Neural crest cell (in vitro differentiated cells): ENCODE measurements at places on chromosomes 7 and 10.

DNA sequence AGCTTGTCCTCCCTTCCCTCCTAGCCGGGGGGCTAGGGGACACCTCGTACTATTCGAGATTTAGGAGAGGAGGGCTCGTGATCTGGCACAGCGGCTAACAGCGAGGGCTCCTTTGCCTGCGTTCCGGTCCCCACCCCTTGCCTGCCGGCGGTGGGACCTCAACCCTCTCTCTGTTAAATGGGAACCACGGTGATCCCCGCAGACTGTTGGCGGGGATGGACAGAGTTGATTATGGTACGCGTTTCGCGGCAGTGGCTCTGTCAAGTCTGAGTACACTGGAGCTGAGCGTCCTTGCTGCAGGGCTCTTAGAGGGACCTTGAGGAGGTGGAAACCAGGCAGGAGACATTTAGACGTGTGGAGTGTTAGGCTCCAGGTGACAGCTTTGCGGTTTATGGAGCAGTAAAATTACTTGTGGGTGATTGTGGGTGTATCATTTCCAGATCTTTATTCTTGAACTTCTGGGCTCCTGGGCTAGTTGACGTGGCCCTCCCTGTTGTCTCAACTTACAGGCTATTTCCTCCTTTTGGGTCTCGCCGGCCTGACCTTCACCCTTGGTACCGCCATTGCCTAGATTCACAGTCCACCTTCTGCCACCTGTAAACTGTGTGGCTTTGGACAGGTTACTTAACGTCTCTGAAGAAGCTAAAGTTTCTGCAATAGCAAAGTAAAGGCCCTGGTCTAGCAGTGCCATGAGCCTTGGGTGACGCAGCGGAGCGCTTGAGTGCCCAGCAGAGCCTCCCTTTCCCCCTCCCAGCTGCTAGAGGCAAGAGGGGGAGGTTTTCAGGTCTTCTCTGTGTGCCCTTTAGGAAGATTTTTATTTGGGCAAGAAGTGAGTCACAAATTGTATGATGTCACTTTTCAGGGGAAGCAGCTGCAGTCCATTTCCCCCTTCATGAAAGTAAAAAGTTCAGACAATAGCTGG lies 739 bp downstream of the CASP7 start:
- DNase-seq, result no peak

GRCh38 chr7:1852517-1853430 lies 182.7 kb downstream of the ELFN1 start:
- DNase-seq, result no peak

DNA sequence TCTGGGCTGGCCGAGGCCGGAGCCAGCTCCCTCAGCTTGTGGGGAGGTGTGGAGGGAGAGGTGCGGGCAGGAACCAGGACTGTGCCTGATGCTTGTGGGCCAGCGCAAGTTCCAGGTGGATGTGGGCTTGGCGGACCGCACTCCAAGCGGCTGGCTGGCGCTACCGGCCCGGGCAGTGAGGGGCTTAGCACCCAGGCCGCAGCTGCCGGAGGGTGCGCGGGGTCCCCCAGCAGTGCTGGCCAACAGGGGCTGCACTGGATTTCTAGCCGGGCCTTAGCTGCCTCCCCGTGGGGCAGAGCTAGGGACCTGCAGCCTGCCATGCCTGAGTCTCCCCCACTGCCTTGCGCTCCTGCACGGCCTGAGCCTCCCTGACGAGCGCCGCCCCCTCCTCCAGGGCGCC lies 242.8 kb downstream of the CCSER2 start:
- no peak for DNase-seq

- DNase-seq, result no peak
Observed at GRCh38 chr7:34718867-34719266, 60.8 kb downstream of the NPSR1 start.

- no peak for DNase-seq
Observed at GRCh38 chr10:61130366-61130765, 186.4 kb upstream of the RHOBTB1 start.

DNA sequence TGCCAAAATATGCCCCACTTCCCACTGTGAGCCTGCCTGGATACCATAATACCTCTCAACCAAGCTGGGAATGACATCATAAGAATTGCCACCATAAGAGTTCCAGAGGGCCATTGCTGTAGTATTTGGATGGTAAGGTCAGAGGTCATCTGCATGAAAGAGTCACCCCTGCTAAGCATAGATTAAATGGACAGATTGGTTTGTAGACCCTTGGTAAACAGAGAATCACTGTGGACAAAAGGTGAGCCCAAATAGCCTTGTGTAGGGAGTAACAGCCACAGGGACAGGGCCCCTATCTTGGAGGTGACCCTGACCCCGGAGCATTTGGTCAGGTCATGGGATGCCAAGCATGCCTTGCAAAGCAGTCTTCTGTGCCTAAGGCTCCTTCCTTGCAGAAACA lies 129.7 kb downstream of the GPAM start:
- DNase-seq, result no peak

DNA sequence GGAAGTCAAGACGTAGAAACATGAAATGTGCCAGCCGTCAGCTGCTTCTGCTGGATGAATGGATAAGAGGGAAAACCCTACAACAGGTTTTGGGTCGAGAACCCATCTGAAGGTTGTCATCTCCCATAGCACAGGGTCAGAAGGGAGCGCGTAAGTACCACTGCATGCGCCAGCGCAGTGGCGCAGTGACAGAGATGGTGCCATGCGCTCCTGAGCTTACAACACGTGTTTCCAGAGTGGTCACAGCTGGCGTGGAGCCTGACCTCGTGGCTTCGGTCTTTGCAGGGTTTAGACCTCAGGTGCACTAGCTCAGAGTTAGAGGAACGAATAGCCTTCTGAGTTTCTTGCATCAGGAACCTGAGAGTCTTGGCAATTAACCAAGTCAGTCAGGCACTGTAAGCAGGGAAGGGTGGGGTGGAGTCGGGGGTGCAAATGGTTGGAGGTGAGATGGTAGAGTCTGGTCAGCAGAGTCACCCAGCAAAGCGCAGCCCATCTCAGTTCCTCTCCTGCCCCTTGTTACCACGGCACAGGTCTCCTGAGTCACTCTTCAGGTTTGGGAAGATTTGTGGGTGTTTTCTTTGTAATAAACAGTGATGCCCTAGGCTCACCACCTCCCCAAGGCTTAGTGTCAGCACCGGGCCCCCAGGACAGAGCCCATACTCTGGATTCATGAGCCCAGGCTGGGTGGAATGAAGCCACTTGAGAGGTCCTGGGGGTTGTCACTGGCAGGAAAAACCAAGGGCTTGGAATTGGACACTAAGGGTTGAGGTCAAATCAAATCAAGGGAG lies 84.1 kb upstream of the PPIF start:
- no peak for DNase-seq

DNA sequence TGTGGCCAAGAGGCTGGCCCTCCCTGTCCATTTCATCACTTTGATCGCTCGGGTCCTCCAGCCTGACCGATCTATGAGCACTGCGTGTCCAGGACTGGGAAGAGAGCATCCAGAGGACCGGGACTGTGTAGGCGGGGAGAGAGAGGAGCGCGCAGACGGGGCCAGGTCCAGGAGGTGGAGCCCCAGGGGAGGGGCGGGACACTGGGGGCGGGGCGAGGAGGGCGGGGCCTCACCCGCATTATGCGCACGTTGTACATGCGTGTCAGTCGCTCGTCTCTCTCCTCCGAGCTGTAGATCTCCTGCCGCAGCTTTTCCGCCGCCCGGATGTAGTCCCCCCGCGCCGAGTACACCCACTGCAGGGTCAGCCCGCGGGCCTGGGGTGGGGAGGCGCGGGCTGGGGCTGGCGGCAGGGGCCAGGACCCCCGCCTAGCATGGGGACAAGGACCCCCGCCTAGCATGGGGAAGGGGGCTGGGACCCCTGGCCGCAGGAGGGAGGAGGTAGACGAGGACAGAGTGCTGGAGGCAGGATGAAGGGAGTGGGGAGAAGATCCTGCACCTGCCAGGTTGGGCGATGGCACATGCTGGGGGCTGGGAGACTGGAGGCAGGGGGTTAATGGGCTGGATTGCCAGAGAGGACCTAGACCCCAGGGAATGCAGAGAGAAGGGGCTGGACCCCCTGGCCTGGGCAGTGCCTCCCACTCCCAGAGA lies 14.3 kb downstream of the MOSPD3 start:
- peak; percentile 72 for DNase-seq

GRCh38 chr7:41996381-41997035 lies 240.5 kb downstream of the GLI3 start:
- DNase-seq, result no peak

- DNase-seq, result no peak
Observed at GRCh38 chr7:10838228-10838627, 135.4 kb upstream of the PHF14 start.

DNA sequence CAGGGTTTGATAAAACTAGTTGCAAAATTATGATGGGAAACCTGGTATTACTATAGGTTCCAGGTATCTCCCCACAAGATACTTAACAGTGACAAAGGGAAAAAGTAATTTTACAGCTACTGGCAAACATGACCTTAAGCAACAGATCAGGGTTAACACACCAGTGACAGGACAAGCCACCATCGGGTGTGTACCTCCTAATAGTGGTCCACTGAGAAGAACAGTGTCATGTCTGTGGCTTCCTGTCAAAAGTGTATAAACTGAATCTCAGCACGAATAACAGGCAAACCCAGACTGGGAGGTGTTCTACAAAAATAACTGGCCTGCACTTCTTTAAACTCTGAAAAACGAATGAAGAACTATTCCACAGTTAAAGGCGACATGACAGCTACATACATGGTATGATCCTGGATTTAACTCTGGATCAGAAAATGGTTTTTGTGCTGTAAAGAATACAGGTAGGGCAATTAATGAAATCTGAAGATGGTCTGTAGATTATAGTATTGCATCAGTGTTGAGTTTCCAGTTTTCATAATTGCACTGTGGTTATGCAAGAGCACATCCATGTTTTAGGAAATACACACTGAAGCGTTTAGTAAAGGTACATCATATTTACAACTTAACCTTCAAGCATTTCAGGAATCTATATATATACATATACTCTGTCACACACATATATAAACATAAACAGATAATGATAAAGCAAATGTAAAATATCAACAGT lies 32.0 kb upstream of the ARMS2 start:
- DNase-seq, result no peak

DNA sequence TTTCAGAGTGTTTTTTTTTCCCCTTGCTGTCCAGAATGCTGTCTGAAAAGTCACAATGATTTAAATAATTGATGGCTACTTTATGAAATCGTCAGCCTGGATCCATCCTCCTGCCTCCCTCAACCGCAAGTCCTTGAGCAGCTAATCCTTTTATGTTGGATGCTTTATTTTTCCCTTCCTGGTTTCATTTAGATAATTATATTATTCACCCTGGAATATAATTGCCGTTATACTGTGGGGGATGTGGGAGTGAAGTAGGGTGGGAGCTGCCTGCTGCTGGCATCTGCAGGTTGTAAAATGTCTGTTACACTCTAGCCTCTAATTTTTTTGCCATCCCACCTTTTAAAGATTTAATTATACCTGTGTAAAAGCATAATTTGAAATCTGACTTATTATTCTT lies 290.5 kb upstream of the LRGUK start:
- no peak for DNase-seq

DNA sequence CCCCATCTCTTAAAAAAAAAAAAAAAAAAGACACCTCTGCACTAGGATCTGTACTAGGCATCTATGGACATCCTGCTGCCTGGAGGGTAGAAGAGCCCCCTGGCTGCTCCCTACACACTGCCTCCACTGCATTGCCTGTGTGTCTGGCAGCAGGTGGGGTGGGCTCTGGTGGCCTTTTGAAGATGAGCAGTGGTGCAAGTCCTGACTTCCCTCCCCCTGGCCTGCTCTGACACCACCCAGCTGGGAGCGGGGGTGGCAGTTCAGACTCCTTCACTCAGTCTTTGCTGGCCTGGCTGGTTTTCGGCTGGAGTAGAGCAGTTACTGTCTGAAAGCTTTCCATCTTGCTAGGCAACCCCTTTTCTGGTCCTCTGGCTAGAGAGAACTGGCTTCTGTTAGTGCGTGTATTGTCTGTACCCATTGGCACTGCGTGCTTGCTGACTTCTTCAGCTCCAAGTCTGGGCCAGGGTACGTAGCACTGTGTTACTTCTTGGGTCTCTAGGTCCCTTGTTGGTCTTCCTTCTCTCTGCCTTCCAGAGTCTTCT lies 17.6 kb downstream of the C10orf62 start:
- no peak for DNase-seq

GRCh38 chr10:28246023-28246422 lies 56.8 kb downstream of the MPP7 start:
- DNase-seq, result no peak

DNA sequence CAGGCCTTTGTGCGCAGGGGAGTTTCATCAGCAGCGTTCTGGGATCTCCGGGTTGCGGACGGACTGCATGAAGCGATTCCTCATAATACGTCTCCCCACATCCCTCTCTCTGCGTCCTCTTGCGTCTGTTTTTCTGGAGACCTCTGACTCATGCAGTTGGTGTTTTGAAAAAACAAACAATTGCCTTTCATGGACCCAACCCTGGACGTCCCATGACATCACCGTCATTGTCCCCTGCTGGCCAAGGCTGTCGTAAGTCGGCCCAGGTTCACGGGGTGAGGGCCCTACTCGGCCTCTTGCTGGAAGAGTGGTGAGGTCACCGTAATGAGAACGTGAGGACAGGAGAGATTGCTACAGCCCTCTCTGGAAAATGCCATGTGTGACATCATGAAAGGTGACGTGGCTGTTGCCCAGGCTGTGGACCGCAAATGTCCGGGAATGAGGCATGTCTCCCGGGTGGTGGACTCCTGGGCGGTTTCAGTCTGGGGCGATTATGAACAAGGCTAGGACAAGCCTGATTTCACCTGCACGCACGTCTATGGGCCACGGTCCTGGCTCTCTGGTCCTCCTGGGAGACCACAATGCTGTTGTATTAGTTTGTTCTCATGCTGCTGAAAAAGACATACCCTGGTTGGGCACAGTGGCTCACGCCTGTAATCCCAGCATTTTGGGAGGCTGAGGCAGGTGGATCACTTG lies 9.8 kb upstream of the MAFK start:
- DNase-seq, result no peak

GRCh38 chr7:134988161-134988560 lies 1.9 kb downstream of the AGBL3 start:
- DNase-seq, result no peak

GRCh38 chr7:2774935-2775334 lies 69.2 kb downstream of the GNA12 start:
- DNase-seq, result no peak

DNA sequence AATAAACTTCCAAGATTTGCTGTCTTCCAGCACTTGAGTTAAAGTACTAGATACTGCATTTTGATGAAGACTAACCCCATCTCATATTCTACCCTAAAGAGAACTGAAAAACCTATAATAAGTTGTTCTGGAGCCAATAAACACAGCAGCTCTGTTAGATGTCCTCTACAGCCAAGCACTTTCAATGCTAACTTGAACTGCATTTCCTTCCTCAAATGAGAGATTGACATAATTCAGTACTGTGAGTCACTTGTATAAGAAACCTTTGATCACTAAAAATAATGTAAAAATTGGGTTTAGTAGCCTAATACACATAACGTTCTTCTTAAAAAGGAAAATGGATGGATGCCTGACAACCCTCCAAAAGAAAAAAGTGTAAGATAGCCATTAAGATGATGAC lies 81.3 kb downstream of the ITGB8 start:
- no peak for DNase-seq

GRCh38 chr7:77995717-77996116 lies 197.1 kb downstream of the PHTF2 start:
- no peak for DNase-seq

DNA sequence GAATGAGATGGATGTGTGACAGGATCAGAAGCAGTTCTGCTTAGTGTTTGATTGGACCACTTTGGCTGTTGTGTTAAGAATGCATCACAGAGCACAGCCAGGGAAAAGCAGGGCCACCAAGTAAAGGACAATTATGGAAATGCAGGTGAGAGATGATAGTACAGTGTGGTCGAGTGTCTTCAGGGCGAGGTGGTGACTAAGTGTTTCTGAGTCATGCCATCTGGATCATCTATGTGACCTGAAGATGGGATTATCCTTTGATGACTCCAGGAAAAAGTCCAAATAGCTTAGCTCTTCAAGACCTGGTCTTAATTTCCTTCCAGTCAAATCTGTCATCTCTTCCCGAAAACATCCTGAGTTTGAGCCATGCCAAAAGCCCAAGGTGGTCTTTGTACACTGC lies 523.2 kb upstream of the IGFBP3 start:
- no peak for DNase-seq
